ENCODE measurements at places on chromosomes 7 and 10. TPM values are rescaled to one million over a fixed set of nuclear protein-coding genes. Genes with fewer than 3 reads are reported as not detected.

- DNase-seq, result no peak
Measured at GRCh38 chr10:15494850-15495506, 123.9 kb upstream of the FAM171A1 start.

Gene FGFR2
- 25.6 TPM for total RNA-seq

Gene TDRD1
- 0.57 TPM for total RNA-seq

Gene RARRES2
- total RNA-seq, result 122 TPM
